BJ (cell line): ENCODE measurements at places on chromosomes 12 and 14. TPM values are rescaled to one million over a fixed set of nuclear protein-coding genes. Genes with fewer than 3 reads are reported as not detected.
A peak's percentile ranks its signal among the peaks of the same experiment; 100 is the strongest.

DNA sequence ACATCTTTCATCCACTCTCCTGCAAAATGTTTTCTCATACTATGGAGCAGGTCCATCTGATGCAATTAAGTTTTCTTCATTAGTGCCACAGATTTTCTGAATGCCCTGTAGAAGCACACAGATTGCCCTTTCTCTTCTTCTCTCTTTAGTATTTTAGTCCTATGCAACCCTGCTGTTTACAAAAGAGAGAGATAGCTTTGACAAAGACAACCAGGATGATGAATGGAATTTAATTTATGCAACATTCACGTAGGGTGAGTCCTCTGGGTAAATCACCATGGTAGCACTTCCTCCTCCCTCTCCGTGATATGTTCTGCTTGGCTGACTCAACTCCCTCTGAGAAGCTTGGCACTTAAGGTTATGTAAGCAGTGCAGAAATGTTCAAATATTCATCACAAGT, 400.9 kb upstream of the PDE3A start:
- DNase-seq, result peak; percentile 93

- no peak for DNase-seq
Observed at GRCh38 chr12:66500091-66500490, 178.8 kb downstream of the GRIP1 start.

DNA sequence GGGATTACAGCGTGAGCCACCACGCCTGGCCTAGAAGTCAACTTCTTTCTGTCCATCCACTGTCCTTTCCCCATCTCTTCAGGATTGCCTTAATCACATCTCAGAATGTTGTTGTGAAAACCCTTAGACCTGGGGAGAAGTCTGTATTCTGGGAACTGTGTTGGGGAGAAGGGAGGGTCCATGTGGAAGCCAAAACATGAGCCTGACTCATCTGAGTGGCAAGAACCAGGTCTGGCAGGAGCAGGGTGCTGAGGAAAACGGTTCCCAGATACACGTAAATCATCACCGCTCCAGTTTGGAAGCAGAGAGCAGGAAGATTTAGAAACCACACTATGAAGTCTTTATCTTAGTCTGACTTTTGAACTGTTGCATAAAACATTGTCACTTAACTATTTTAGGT, 245.6 kb upstream of the RGS6 start:
- DNase-seq, result no peak

- no peak for DNase-seq
Observed at GRCh38 chr12:3913278-3913677, 40.1 kb upstream of the PARP11 start.

GRCh38 chr12:84157170-84157569, 755.4 kb downstream of the SLC6A15 start:
- no peak for DNase-seq

The RHNO1 gene
- polyA plus RNA-seq, result 40.0 and 55.7 TPM in 2 replicates

The KRT75 gene
- not detected in 2 replicates for polyA plus RNA-seq

The PPP2R3C gene
- 11.3 and 23.2 TPM in 2 replicates for polyA plus RNA-seq

The KRT4 gene
- 0.06 and 0.12 TPM in 2 replicates for polyA plus RNA-seq

The C3AR1 gene
- polyA plus RNA-seq, result 0.11 and 0.13 TPM in 2 replicates
